ENCODE measurements at places on chromosomes 16 and 17.

DNA sequence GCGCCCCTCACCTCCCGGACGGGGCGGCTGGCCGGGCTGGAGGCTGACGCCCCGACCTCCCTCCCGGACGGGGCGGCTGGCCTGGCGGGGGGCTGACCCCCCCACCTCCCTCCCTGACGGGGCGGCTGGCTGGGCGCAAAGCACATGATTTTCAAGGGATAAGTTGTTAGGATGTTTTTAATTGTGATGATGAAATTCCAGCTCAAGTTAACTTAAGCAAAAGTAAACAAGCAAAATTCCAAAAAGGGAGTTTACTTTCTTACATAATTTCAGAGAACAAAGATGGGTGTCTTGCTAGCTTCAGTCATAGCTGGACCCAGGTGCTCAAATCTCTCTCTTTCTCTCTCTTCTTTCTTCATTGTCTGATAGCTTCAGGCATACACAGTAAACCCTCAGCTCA lies 33.6 kb upstream of the MED9 start:
- DNase-seq: no peak

GRCh38 chr17:81517339-81518112 lies 4.9 kb upstream of the ACTG1 start:
- DNase-seq: no peak

GRCh38 chr17:16988749-16989229 lies 16.9 kb upstream of the TNFRSF13B start:
- no peak for DNase-seq

- no peak for DNase-seq
Observed at GRCh38 chr17:42748908-42749798, 4.3 kb upstream of the EZH1 start.

DNA sequence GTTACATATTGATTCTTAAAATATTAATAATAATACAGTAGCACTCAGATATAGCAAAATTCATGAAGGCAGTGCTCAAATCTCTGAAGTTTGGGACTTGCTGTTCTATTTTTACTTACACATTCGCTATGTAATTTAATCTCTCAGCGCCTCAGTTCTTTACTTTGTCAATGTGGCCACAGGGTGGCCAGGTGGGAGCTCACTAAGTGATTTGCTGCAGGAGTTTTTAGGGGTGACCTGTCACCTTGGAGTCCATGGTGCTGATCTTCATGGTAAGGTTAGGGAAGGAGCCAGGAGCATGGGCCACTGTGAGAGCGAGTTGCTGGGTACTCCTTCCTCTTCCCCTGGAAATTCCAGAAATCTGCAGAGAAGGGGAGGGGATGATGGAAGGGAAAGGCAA lies 28.1 kb downstream of the VWA3A start:
- DNase-seq: no peak
